GM04503 (cell line): ENCODE measurements at places on chromosomes 12 and 14.
A peak's percentile ranks its signal among the peaks of the same experiment; 100 is the strongest.

GRCh38 chr14:99467336-99468078 is 13.2 kb downstream of the SETD3 start:
- no peak for DNase-seq

DNA sequence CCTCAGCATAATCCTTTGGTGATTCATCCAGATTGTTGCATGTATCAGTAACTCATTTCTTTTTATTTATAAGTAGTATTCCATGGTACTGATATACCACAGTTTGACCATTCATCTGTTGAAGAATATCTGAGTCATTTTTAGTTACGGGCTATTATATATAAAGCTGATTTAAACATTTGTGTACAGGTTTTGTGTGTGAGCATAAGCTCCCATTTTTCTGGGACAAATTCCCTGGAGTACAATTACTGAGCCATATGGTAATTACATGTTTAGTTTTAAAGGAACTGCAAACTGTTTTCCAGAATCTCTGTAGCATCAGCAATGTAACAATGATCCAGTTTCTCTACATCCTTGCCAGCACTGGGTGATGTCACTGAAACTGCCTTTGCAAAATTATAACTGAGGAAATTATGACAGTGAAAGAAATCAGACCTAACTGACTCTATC is 236.2 kb upstream of the KRR1 start:
- no peak for DNase-seq

- DNase-seq: no peak
These were observed 1498.5 kb upstream of the TMEM132C start for GRCh38 chr12:126768517-126768916.

- DNase-seq: no peak
These were observed 362.2 kb downstream of the CACNA1C start for GRCh38 chr12:2414810-2415567.

GRCh38 chr12:59763835-59764234 is 168.0 kb downstream of the SLC16A7 start:
- no peak for DNase-seq

DNA sequence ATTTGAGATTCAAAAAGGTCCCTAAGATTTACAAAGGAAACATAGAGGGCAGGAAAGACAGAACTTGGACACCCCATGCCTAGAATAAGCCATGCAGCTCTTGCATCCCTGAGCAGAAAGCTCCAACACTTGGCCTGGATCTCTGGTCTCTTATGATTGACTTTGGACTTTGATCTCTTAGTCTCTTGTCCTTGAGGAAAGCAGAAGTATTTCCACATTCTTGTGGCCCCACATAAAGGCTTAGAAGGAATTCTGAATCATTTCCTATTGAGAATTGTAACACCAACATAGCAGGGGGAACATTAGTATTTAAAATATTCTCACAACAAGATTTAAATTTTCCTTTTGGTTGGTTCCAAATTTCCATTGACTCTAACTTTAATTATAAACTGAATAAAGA is 283.7 kb upstream of the PRKD1 start:
- no peak for DNase-seq

DNA sequence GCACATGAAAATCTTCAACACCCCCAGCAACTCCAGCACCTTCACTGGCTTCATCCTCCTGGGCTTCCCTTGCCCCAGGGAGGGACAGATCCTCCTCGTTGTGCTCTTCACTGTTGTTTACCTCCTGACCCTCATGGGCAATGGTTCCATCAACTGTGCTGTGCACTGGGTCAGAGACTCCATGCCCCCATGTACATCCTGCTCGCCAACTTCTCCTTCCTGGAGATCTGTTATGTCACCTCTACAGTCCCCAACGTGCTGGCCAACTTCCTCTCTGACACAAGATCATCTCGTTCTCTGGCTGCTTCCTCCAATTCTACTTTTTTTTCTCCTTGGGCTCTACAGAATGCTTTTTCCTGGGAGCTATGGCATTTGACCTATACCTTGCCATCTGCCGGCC is 11.5 kb upstream of the OR11G2 start:
- DNase-seq: no peak

GRCh38 chr14:96501217-96501739 is 904 bp upstream of the PAPOLA start:
- no peak for DNase-seq

GRCh38 chr12:91052026-91052425 is 5.8 kb downstream of the KERA start:
- no peak for DNase-seq

GRCh38 chr12:9701380-9702154 is 31.3 kb downstream of the CLECL1 start:
- DNase-seq: no peak

- DNase-seq: no peak
These were observed 9.3 kb upstream of the B4GALNT3 start for GRCh38 chr12:450438-450837.

DNA sequence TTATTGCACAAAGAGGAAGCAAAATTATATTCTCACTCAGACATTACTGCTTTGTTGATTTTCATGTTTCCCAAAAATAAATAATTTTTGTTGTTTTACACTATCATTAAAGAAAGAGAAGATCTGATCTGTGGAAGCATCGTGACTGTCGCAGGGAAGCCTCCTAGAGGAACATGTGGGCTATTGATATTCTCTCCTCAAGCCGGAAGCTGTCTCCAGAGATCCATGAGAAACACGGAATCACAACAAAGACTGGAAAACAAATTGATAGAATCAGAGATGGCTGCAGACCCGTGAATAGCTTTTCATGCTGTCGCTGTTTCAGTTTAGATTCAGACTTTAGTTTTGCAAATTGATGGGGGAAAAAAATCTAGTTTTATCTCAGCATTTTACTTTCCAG is 235.2 kb upstream of the TMPO start:
- DNase-seq: no peak

DNA sequence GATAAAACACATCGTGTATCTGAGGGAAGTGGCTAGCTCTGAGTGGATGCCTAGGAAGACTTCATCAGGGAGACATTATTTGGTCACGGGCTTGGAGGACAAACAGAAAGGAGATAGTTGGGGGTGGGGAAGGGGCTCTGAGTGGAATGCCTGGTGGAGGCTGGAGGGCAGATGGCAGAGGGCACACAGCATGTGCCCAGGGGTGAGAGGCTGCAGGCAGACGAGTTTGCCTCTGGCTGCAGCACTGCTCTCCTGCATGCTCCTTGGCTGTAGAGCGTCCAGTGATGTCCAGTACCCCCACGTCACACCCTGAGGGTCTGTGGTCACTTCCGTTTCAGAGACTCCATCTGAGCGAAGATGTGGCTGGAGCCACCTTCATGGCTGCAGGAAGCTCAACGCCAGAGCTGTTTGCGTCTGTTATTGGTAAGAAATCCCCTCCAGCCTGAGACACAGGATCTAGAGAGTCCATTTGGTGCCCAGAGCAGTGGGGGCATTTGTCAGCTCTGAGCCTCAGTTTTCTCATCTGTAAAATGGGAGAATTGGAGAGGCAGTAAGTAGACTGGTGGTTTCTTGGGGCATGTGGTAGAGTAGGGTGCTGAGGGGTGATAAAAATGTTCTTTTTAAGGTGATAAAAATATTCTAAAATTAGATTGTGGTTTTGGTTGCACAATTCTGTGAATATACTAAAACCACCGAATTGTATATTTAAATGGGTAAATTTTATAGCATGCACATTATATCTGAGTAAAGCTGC is 71.7 kb upstream of the RIN3 start:
- no peak for DNase-seq

- DNase-seq: peak; percentile 39
These were observed 33.2 kb upstream of the PPP1R13B start for GRCh38 chr14:103880348-103881267.

DNA sequence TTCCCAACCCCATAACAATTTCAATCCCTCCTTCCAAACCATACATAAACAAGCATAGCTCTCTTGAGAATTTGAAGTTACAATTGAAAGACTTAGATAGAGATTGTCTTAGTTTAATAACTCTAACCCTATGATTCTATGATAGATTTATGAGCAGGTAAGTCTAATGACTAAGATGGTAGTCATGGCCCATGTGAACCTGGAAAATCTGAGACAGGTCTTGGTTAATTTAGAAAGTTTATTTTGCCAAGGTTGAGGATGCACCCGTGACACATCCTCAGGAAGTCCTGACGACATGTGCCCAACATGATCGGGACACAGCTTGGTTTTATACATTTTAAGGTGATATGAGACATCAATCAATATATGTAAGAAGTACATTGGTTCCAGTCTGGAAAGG is 248.8 kb downstream of the KCNH5 start:
- DNase-seq: no peak

- no peak for DNase-seq
These were observed 21.0 kb upstream of the FAIM2 start for GRCh38 chr12:49924628-49925246.

- no peak for DNase-seq
These were observed 7.9 kb downstream of the MARK3 start for GRCh38 chr14:103393070-103393469.

GRCh38 chr12:122026706-122027333 is 5.1 kb downstream of the BCL7A start:
- no peak for DNase-seq

GRCh38 chr12:104049278-104049902 is 597 bp downstream of the GLT8D2 start:
- DNase-seq: peak; percentile 31

GRCh38 chr12:21526721-21527345 is 737 bp downstream of the SPX start:
- no peak for DNase-seq

- DNase-seq: no peak
These were observed 124.5 kb downstream of the ANO4 start for GRCh38 chr12:100919116-100919515.

DNA sequence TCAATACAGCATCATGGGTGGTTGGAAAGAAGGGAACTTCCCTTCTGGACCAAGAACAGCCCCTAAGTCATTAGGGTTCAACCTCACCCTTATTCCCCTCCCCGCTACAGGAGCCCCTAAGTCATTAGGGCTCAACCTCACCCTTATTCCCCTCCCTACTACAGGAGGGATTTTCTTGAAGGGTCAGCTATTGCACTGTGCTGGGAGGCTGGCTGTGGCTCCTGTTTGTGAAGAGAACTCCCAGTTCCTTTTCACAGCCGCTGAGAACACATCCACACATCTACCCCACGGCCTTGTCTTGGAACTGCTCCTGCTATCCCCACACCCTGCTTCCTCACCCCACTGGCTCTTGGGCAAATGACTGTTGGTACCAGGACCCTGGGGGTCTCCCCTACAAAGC is 44.9 kb downstream of the ERH start:
- DNase-seq: no peak

- peak; percentile 11 for DNase-seq
These were observed 839 bp downstream of the SLC38A1 start for GRCh38 chr12:46267825-46268582.

DNA sequence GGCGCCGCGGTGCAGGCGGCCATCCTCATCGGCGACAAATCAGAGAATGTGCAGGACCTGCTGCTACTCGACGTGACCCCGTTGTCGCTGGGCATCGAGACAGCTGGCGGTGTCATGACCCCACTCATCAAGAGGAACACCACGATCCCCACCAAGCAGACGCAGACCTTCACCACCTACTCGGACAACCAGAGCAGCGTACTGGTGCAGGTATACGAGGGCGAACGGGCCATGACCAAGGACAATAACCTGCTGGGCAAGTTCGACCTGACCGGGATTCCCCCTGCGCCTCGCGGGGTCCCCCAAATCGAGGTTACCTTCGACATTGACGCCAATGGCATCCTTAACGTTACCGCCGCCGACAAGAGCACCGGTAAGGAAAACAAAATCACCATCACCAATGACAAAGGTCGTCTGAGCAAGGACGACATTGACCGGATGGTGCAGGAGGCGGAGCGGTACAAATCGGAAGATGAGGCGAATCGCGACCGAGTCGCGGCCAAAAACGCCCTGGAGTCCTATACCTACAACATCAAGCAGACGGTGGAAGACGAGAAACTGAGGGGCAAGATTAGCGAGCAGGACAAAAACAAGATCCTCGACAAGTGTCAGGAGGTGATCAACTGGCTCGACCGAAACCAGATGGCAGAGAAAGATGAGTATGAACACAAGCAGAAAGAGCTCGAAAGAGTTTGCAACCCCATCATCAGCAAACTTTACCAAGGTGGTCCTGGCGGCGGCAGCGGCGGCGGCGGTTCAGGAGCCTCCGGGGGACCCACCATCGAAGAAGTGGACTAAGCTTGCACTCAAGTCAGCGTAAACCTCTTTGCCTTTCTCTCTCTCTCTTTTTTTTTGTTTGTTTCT is 1.7 kb downstream of the HSPA2 start:
- DNase-seq: no peak

DNA sequence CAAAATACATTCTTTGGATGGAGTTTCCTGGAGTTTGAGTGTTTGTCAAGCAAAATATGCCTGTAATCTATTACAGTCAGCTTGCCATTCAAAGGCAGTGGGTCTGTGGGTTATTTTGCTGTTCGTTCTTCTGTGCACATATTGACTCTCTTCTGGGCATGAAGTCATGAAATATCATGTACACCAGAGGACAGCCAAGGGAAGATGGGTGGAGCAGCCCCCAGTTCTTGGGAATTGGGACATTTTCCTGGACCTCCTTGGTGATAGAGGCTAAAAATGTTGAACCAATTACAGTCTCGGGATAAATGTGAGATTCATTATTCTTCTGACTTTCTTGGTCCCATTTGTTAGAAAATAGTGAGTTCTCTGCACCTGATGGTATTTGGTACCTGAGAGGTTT is 89.1 kb downstream of the FOXN4 start:
- no peak for DNase-seq

DNA sequence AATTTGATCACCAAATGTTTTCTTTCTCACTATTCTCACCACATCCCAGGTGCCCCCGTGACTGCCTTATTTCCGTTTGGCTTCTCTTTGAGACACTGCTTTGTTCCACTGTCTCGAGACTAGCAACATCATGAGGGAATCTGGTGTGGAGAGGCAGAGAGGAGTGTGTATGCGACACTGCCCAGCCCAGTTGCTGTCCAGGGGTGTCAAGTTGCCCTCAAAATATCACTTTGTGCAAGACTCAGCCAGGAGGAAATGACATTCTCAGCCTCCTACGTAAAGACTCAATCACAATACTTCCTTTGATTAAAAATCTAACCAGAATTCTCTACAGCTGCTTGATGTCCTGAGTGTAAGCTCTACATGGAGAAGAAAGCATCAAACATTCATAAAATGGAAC is 48.2 kb upstream of the EEA1 start:
- DNase-seq: no peak

DNA sequence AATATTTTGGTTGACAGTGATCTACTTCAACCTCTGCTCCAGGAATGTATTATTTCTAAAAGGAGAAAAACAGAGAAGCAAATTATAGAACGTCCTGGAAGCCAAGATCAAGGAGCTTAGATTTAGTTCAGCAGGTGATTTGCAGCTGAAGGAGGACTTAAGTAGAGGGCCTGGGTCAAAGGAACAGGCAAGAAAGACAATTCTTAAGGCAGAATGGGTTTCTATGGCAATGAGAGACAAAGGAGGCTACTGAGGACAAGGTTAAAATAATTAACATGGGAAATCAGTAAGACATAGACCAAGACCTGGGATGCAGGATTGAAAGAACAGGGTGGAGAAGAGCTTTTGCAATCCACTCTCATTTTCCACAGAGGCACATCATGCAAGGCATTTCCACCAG is 2.4 kb upstream of the SNW1 start:
- no peak for DNase-seq
